SW 1271 (cell line): ENCODE measurements at places on chromosomes 7 and 10.
A peak's percentile ranks its signal among the peaks of the same experiment; 100 is the strongest.

DNA sequence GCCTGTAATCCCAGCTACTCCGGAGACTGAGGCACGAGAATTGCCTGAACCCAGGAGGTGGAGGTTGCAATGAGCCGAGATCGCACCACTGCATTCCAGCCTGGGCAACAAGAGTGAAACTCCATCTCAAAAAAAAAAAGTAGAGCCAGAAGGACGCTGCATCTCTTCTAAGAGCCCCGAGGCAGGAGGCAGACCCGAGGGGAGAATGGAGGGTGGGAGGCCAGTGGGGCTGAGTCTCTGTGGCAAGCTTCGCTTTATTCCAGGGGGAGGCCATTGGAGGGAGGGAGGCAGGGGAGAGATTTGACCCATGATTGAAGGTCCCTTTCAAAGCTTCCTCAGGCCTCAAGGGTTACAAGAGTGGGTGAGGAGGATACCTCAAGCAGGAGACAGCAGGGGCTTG lies 18.7 kb downstream of the TTYH3 start:
- DNase-seq, result no peak

GRCh38 chr10:72044417-72045041 lies 43.8 kb downstream of the SPOCK2 start:
- no peak for DNase-seq

DNA sequence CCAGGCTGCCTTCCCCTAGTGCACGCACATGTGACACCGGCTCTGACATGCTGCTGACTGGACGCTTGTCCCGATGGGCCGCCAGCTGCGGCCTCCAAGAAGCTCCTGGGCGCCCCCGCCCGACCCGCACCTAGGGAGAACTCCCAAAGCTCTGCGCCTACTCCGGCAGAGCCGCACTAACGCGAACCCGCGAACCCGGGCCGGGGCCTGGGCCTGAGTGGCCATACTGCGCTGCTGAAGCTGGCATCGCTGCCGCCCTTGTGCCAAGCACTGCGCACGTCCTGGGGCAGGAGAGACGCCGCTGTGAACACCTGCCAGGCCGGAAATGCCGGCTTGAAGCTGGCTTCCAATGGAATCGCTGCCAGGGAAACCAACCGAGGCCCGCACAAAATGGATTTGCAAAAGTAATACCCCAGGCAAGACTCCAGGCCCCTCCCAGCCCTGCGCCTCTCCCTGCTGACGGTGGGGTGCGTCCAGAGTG lies 85.1 kb downstream of the WASHC2A start:
- no peak for DNase-seq

- DNase-seq, result peak; percentile 23
Observed at GRCh38 chr10:114042895-114043531, 653 bp upstream of the ADRB1 start.

DNA sequence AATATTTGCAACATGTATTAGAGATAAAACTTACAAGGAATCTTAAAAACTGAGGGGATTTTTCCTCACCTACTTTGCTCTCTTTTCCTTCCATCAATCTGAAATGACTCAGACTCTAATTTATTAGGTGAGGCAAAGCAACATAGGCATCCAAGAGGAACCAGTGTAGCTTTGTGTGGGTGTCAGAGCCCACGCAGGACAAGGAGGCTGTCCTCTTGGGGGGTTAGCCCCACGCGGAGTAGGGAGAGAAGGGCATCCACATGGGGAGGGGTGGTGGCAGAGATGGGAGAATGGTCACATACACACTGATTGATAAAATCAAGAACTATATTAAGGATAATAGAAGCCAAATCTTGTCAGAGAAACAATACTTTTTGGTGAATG lies 33.8 kb upstream of the ARMS2 start:
- DNase-seq, result no peak

DNA sequence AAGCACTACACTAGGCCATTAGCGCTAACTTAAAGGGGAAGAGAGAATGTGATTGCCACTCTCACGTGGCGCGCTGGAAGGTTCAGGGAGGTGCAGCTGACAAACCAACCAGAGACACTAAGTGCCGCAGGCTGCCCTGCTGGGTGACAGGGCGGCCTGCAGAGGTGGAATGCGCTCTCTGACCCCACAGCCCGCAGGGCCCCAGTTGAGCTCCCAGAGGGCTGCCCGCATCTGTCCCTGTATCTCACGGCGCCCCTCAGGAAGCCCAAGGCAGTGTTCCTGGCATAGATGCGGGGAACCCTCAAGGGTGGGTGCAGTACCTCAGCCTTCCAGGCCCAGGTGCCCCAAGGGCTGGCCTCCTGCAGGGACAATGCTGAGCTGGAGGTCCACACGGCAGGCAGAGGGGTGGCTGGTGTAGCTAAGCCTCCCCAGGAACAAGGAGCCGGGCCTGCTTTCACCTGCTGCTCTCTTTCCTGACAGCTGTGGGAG lies 66.6 kb downstream of the CALML3 start:
- DNase-seq, result no peak

GRCh38 chr7:129143724-129144094 lies 798 bp upstream of the TSPAN33 start:
- DNase-seq, result no peak

GRCh38 chr7:20350996-20351692 lies 20.4 kb downstream of the ITGB8 start:
- no peak for DNase-seq

- no peak for DNase-seq
Observed at GRCh38 chr7:131109011-131109758, 218.5 kb upstream of the MKLN1 start.

- no peak for DNase-seq
Observed at GRCh38 chr7:4801839-4802231, 26.4 kb downstream of the AP5Z1 start.

DNA sequence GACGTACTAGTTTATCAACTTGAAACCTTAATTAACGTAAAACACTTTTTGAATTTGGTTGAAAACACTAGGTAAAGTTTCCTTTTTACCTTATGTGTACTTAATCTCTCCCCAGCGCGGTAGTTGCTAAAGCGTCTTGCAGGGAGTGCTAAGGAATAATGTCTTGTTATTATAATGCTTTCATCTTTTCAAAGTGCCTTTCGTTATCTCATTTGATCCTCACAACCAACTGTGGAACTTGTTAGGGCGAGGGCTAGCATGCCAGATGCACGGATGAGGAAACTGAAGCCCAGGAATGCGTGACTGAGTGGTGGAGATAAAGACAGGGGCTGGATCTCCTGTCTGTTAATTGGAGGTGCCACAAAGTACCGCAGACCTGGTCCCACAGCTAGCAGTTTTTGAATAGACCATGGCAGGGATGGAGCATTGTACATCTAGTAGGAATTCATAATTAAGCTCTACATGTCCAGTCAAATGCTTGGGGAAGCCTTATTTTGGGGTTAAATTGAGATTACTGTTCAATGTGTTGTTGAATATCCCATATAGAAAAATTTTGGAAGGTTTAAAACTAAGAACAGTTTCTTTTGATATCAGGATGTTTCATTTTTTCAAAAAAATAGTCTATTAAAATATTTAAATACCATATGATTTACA lies 234.3 kb downstream of the SH2D4B start:
- no peak for DNase-seq
